Activated CD8-positive, alpha-beta memory T cell treated with anti-CD3 and anti-CD28 coated beads for 4 hours (primary cell): ENCODE measurements at places on chromosomes 5 and 9.

- no peak for DNase-seq
These were observed 621 bp downstream of the CEP72 start for GRCh38 chr5:612498-613424.

GRCh38 chr9:123335193-123335985 lies 20.6 kb upstream of the CRB2 start:
- no peak for DNase-seq

- no peak for DNase-seq
These were observed 18.8 kb downstream of the HBEGF start for GRCh38 chr5:140327589-140327988.

DNA sequence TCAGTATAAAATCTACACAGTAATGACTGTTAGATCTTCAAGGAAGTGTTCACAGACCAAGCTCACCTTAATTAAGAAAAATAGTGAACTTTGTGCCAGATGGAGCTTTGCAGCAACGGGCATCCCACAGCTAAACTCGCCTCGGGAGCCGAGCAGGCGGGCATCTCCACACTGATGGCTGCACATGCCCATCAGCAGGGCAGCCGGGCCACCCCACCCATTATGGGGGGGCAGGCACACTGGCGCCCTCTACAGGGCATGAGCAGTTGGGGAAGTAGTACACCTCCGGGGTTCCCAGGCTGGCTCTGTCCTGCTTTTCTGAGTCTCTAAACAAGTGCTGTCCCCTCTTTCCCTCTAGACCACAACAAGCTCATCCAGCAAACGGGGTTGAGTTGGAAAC lies 21.6 kb downstream of the ANKS6 start:
- no peak for DNase-seq

- DNase-seq, result no peak
These were observed 45.5 kb upstream of the LARP1 start for GRCh38 chr5:154709368-154710305.

DNA sequence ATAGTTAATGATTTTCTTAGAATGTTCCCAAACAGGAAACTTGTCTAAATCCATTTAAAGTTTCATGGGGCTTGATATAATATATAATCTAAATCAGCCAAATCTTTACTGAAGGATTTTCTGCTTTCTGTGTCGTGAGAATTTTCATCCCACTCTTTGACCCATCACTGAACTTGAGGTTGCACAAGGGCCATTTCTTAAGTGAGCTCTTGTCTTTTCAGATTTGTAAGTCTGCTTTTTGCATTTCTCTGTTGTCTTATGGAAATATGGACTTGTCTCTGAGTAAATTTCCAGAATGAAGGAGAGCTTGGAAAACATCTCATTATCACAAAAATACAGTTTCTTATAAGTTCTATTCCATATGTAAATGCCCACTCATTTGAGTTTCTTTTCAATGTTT lies 149.2 kb upstream of the ARRDC3 start:
- no peak for DNase-seq

DNA sequence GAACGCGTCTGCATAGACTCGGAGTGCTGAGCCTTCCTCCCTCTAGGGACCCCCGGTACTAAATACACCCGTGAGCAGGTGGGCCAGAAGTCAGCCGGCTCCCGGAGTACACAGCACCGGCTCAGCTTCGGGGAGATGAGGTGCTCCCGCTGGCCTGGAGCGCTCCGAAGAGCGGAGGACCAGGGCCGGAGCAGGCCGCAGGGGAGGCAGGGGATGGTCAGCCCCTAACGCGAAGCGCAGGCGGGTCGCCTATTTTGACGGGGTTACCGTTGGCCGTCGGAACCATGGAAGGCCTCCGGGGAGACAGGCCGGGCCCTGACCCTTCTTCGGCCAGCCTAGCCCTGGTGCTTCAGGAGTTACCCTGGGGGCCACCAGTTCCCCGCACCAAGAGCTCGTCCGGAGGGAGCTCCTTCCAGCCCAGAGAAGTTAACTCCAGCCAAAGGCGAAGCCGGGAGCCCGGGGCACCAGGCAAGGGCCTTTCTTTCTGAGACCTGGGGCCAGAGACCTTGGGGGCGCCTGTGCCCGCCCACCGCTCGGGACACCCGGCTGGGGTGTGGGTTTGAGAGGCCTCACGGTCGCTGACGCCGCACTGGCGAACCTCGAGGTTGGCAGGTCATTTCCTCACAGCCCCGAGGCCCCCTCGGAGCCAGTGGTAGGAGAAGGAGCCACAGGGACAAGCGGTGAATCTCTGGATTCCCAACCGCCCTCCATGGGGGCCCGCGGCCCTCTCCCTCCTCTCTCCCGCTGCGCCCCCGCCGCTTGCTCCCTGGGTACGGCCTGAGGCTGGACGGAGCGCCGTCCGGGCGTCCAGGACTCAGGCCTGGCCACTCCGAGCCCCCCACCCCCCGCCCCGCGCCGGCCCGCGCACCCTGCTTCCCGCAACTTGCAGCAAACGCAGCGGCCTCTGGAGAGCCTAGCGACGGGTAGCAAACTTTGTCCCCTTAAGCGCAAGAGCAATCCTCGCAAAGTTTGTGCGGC lies 3.4 kb upstream of the IRX4 start:
- no peak for DNase-seq

DNA sequence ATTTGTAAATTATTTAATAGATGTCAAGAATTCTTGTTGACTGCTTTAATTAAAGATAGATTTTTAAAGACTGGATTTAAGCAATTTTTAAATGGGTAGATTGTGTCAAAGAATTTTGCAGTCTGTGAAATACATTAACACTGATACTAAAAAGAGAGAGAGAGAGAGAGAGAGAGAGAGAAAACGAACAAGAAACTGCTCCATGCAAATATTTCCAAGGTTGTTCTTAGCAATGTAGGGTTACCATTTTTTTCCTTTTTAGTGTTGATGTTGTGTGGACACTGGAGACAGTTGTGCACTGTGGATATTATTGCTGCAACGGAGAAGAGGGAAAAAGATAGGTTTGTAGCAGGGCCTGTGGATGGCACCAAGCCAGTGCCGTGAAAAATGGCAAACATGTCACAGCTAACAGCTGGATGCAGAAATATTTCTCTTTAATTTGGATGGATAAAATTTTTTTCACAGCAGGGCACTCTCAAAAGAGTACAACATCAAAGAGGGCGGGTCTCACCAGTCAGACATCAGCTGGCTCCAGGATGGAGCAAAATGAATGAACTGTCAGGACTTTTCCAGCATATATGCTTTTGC lies 58.2 kb downstream of the PRDM6 start:
- no peak for DNase-seq
